NCI-H1694 treated with DMSO at 0.1 percent for 48 hours (cell line): ENCODE measurements at places on chromosomes 1 and 21.

DNA sequence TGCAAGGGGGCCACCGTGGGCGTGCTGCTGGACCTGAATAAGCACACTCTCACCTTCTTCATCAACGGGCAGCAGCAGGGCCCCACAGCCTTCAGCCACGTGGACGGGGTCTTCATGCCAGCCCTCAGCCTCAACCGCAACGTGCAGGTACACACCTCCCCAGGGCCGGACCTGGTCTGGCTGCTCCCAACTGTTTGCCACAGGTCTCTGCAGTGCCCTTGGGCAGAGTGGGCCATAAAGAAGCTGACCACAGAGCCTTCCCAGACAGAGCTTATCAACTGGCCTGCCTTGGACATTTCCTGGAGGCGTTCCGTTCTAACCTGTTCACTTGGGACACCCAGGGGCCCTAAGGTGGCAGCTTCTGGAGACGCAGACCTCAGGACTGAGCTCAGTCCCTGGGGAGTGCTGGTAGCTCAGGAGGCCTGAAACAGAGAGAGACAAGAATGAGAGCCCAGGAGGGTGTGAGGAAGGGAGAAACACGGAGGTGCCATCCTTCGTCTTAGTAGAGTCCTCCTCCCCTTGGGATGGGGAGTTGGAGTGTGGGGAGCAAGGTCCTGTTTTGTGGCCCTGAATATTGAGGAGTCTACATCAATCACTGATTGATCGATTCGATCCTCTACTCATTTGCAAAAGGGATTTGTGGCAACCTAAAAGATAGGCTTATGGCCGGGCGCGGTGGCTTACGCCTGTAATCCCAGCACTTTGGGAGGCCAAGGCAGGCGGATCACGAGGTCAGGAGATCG, 27.0 kb upstream of the GNPAT start:
- no peak for DNase-seq

- no peak for DNase-seq
Measured at GRCh38 chr1:213457186-213457585, 406.1 kb downstream of the RPS6KC1 start.

GRCh38 chr1:230068952-230069684, 2.1 kb downstream of the GALNT2 start:
- DNase-seq, result no peak

DNA sequence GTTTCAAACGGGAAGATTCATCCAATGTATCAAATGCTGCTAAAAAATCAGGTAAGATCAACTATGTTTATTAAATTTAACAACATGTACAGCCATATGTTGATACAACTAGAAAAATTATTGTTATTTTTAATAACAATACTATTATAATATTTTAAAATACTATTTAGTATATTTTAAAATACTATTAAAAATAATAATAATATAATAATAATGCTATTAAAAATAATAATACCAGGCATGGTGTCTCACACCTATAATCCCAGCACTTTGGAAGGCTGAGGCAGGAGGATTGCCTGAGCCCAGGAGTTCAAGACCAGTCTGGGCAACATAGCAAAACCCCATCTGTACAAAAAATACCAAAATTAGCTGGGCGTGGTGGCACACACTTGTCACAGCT, 54.6 kb downstream of the CATSPERE start:
- DNase-seq, result no peak

GRCh38 chr1:227240983-227241382, 77.3 kb downstream of the CDC42BPA start:
- no peak for DNase-seq

- no peak for DNase-seq
Measured at GRCh38 chr1:11472741-11473140, 6.2 kb upstream of the DISP3 start.

GRCh38 chr1:51341876-51342496, 11.6 kb upstream of the TTC39A start:
- peak; percentile 7 for DNase-seq

- DNase-seq, result no peak
Measured at GRCh38 chr21:34695434-34695833, 26.6 kb downstream of the CLIC6 start.

DNA sequence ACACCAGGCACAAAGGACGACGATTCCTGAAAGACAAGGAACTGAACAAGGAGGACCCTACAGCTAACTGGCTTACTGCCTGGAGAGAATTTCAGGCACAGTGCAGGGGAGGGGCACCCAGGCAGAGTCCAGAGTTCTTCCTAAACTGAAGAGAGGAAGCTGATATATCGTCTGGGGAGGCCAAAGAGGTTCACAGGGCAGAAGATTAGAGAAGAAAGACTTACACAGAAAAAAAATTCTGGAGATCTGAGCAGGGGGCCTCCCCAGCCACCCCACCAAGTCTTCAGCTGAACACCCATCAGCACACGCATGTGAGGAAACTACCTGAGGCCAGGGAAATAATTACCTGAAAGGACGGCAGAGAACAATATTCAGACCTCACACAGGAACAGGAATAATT, 24.6 kb downstream of the SORT1 start:
- DNase-seq, result no peak

DNA sequence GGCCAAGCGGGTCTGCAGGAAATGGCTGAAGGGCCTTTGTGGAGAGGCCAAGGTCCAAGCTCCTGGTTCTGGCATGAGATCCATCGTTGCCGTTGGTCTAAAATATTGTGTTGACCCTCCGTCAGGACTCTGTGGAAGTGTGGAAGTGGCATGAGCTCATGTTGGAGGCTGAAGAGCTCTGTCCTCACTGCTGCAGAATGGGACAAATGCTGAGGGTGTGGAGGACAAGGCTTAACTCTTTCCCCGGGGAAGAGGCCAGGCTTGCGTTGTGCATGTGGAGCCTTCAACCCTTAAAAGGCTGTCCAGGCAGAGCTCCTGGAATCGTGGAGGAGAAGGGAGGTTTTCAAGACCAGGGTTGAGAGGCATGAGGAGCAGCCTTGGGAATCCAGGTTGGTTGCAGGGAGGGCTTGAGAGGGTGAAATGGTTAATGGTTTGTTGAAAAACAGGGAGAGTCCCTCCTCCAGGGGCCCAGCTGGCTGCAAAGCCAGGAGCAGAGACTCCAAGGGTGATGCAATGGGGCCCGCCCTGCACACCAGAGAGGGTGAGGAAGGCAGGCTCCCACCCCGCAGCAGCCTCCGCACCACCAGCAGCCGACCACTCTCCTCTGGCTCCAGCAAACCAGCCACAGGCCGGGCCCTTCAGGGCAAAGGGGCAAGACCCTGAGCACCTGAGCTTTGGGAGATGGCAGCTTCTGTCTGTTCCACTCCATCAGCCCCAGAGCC, 6.7 kb upstream of the AHCYL1 start:
- no peak for DNase-seq

DNA sequence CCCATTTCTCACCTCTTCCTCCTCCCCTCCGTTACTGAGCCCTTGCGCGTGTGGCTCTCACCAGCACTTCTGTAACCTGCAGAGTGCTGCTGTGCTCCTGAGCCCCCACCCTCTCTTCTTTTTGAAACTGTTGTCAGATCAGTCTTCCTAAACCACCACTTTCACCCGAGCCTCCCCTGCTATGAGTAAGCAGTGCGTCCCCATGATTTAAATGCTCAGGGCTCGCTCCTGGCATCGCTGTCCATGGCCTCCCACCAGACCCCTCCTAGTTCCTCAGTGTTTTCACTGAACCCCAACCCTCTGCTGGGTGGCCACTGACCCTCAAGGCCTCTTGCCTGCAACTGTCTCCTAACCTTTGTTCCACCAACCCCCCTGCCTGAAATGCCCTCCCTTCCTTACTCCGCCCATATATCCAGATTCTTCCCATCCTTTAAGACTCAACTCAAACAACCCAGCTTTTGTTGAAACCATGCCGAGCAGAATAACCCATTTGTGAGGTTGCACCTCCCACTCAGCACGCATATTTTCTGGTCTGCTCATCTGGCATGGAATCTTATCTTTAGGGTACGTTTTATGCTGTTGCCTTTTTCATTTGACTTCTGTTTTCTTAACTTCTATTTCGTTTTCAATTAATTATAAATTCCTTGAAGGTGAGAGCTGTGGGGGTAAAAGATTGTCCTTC, 64.5 kb upstream of the FAM3B start:
- no peak for DNase-seq

DNA sequence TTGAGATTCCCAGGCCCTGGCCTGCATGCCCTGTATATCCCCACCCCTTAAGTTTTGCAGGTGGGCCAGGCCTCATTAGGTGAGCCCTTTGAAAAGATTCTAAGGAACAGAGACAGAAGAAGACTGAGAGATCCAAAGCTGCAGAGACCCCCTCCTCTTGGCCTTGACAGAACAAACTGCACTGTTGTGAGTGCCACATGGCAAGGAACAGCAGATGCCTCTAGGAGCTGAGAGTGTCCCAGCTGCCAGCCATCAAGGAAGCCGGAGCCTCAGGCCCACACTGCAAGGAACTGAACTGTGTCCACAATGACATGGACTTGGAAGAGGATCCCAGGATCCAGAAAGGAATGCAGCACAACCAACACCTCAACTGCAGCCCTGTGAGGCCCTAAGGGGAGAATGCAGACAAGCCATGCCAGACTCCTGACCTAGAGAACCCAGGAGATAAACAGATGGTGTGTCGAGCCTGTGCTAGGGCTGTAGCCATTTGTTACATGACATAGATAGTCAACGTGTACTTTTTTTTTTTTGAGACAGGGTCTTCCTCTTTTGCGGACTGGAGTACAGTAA, 182.7 kb downstream of the AJAP1 start:
- DNase-seq, result no peak

DNA sequence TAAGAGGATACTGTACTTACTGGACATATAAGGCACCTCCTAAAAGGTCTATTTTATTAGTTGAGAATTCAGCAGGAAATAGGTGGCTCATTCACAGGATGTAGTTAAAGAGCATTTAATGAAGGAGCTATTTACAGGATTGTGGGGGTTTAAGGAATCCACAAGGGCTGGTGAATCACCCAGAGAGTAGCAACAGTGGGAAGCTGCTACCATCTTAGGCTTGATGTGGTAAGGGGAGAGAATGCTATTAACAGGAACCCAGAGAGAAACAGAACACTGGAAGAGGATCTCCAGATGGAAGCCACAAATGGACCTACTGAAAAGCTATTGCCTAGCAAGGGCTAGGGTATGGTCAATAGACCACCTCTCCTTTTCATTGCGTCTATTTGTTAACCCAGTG, 52.0 kb upstream of the COL11A1 start:
- DNase-seq, result no peak

- no peak for DNase-seq
Measured at GRCh38 chr1:3663999-3664699, 11.8 kb downstream of the TP73 start.

DNA sequence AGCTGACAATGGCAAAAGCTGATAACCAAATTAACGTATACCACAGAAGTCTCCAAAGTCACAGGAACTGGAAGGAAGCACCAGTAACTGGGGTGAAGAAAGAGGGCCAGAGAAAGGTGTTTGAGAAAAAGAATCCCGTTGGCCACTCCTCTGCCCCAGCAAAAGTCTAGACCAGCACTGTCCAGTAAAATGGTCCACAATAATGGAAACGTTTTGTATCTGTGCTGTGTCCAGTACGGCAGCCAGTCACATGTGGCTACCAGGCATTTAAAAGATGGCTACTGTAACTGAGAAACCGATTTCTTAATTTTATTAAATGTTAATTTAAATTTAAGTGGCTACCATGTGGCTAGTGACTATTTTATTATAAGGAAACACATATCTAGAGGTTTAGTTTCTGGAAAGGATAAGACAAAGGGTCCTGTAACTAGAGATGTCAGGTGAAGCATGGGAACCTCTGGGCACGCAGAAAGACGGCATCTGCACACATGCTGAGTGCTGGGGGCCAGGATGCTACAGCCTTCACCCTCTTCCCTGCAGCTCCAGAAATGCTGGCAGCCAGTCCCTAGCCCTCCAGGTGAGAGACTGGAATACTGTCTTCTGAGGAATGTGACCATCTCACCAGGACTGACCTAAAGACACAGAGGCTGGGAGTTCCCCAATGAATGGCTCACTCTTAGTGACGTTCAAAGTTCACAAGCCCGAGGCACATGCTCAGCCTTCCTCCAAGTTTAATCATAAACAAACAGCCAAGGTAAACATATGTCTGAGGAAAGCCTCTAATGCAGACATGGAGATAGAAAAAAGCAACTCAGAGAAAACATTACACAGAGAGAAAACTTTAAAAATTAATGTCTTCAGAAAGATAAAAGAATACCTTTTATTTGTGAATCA, 50.7 kb downstream of the JAK1 start:
- no peak for DNase-seq

DNA sequence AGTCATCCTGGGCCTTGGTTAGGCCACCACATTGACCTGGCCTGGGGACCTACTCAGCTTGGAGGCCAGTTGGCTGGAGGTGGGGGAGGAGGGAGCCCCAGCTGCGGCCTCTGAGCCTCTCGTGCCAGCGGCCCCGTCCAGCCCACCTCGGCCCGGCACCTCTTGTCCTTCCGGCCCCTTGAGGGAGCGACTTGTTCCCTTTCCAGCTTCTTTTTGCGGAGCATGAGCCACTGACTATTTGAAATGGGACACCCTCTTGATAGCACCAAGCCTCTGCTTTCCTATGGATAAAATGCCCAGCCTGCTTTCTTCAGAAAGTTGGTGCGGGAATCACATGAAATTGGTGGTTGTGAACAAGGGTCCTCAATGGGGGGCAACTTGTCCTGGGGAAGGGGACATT, 24.7 kb upstream of the ARHGEF10L start:
- DNase-seq, result no peak

DNA sequence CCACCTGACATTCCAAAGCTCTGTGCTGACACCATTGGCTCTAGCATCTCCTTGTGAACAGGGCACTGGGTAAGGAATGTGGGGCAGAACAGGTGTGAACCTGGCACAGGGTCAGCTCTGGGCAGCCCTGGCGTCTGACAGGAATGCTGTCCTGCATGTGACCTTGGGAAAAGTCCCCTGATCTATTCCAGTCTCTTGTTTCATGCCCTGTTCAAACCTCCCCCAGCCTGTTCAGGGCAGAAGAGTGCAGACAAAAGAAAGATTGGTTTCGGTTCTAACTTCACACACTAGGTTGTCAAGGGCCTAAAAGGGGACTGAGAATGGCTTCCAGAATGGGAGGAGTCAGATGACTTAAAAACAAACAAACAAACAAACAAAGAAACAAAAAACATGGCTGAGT, 27.6 kb upstream of the SDHB start:
- DNase-seq, result no peak

DNA sequence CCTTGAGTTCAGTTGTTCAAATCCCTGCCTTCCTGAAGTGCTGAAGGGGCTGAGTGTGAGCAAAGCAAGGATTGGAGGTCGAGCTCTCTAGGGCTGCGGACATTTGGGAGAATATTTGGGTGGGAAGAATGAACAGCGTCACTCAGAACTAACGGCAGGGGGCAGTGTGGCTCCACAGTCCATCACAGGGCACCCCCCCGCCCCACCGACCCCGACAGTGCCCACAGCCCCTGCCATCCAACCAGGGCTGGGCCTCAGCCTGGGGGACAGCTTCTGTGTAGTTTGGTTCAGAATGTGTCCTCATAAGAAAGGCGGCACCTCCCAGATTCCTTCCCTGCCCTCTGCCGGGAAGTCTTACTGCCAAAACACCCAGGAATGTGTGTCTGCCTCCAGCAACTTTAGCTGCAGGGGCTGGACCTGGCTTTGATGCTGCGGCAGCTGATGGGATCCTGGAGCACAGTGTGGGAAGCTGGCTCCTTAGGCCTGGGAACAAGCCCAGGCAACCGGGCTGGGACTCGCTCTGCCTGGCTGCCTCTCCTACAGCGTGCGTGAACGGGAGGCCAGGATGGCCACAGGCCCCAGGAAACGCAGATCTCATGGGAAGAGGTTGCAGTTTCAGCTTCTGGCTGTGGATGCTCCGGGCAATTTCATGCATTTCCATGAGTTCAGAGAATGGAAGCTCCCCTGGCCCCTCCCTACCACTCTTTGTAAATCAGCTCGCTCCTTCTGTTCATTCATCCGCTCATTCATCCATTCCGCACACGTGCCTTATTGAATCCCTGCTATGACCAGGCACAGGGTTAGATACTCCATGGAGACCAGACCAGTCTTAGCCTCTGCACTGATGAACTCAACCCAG, 104.9 kb upstream of the TMPRSS2 start:
- no peak for DNase-seq
